ENCODE measurements at places on chromosomes 1 and 21.

GRCh38 chr1:35371506-35371905 lies 103.0 kb downstream of the ZMYM4 start:
- DNase-seq: no peak

DNA sequence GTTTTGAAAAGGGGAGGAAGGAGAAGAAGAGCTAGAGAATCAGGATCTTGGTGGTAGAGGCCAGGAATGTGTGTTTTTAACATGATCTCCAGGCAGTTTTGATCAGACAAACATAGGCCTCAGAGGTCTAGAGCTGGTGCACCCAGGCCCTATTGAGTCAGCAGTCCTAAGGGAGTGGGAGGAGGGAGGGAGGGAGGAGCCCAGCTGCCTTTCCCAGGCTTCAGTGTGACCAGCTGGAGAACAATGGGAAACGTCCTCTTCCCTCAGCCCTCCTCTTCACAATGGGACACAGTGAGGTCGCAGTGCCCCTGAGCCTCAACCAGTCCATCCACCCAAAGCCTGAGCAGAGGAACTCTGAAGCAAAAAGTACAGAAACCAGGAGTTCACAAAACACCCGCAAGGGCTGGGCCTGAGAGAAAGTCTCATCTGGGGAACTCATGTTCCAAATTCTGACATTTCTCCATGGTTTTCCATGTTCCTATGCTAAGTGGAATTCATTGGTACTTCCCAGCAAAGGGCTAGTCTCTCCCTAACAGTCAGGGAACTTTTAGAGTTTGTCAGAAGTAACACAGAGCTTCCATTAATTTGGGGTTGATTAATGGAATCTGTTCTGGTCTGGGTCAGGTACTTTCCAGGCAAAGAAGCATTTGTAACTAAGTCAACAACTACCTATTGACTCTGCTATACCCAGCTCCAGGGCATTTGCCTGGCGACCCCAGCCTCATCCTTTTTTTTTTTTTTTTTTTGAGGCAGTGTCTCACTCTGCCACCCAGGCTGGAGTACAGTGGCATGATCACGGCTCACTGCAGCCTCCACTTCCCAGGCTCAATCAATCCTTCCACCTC lies 37.5 kb downstream of the ELAPOR1 start:
- DNase-seq: peak; percentile 51

DNA sequence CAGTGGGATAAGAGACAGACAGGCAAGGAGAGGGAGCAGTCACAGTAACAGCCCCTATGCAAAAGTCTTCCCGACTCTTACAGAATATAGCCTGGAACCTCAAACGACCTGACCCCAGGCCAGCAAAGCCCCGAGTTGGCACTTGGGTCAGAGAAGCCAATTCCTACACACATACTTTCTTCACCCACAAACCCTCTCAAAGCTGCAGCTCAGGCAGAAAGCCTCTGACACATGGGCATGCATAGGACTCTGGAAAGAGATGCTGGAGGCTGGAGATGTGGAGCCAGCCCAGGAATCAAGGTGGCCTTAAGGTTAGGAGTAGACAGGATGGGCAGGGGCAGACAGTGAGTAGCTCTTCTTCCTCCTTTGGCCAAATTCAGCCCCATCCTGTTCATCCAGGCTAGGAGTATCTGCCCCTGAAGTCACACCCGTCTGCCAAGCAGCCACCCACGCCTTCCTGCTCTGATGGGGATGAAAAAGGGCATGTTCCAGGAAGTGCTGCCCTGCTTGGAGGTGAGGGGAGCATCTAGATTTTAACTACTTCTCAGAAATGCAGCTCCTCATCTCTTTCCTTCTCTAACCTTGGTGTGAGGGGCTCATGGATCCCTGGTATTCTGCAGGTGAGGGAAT lies 7.8 kb downstream of the SLC41A1 start:
- DNase-seq: no peak

- DNase-seq: peak; percentile 84
Observed at GRCh38 chr1:9659328-9659727, 7.8 kb downstream of the PIK3CD start.

- DNase-seq: no peak
Observed at GRCh38 chr1:92964998-92965397, 3.7 kb upstream of the DIPK1A start.

GRCh38 chr1:96772972-96773371 lies 51.4 kb downstream of the PTBP2 start:
- no peak for DNase-seq

DNA sequence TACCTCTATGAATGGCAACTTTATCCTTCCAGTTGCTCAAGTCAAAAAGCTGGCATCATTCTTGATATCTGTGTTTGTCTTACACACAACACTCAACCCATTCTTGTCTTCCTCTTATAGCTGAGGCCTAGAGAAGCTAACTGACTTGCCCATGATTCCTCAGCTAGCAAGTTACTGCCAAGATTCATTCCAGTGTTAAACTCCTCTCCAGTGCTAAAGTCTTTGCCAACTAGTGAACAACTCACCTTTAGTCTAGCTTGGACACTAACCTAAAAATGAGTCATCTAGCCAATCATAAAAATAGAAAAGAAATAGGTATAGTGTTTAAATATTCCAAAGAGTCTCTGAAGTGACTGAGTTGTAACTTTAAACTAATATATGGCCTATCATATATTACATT lies 45.6 kb upstream of the RGS2 start:
- peak; percentile 31 for DNase-seq

DNA sequence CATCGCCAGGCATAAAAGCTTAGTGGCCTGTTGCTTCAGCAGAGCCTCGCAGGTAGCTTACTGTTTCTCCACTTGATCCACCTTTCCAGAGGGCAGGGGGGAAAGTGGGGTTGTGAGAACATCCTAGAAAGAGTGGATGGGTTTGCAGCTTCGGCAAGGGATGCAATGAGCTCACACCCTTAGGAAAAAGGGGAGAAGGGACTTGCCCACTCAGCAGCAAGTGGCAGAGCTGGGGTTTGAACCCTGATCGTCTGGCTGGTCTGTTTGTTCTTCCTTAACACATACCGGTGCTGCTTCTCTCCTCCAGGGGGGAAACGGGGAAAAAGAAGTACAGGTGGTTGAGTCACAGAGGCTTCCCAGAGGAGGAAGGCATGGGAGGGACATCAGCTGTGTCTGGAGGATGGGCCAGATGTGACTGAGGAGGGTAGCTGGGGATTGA lies 1.0 kb downstream of the TMEM201 start:
- DNase-seq: peak; percentile 17

DNA sequence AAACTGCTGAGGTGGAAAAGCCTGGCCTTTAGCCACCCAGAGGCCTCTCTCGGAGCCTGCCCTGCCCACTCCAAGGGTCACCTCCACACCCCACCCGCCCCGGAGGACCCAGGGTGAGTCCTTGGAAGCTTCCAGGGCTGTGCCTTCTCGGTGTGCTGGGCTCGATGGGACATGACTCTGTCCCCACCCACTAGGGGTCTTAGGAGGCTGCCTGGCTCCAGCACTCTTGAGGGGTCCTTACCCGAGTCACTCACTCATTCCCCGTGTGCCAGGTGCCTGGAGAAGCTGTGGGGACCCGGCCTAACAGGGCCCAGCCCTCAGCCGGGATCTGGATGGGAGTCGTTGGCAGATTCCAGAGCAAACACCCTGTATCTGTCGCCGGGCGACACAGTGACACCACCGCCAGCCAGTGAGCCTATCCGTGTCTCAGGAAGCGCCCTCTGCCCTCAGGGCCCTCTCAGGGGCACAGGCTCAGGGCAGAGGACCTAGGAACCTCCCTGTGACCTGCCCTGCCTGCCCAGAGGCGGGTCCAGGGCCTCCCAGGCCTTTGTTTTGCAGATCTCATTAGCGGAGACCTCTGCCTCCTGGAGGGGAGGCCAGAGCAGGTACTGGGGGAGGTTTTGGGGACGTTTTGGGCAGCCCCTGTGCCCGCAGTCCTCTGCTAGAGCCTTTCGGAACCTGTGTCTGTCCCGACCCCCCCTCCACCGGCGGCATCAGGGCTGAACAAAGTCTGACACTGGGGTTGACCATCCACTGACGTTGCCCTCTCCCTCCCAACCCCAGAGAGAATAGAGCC lies 3.1 kb upstream of the PRKCZ start:
- DNase-seq: no peak

- peak; percentile 6 for DNase-seq
Observed at GRCh38 chr1:111441573-111442192, 7.4 kb downstream of the WDR77 start.

GRCh38 chr21:44926331-44927101 lies 5.8 kb upstream of the ITGB2 start:
- peak; percentile 65 for DNase-seq

DNA sequence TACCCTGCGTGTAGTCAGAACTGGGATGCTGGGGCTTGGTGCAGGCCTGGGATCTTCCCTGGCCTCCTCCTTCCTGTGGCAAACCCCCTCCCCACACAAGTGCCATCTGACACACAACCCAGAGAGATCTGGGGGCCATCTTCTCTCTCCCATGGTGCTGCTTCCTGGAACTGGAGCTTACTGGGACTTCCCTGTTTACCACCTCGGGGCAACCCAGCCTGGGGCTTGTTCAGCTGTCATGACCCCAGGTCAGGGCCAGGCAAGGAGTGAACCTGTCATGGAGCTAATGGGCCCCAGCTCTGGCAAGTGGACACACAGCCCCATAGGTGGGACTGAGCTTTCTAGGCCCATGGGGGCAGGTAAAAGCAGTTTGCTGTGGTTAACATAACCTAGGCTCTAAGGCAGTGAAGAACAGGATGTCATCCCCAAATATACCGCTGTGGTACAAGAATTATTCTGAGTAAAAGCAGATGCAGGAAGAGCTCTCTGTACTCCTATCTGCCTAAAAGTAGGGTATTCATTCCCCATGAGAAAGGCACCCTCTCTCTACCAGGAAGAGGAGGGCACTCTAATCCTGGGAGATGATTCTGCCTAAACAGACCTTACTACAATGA lies 2.4 kb downstream of the TRIM11 start:
- no peak for DNase-seq

GRCh38 chr1:44688760-44689446 lies 14.4 kb downstream of the ARMH1 start:
- DNase-seq: no peak

- DNase-seq: no peak
Observed at GRCh38 chr1:54009406-54009805, 8.6 kb downstream of the LDLRAD1 start.

DNA sequence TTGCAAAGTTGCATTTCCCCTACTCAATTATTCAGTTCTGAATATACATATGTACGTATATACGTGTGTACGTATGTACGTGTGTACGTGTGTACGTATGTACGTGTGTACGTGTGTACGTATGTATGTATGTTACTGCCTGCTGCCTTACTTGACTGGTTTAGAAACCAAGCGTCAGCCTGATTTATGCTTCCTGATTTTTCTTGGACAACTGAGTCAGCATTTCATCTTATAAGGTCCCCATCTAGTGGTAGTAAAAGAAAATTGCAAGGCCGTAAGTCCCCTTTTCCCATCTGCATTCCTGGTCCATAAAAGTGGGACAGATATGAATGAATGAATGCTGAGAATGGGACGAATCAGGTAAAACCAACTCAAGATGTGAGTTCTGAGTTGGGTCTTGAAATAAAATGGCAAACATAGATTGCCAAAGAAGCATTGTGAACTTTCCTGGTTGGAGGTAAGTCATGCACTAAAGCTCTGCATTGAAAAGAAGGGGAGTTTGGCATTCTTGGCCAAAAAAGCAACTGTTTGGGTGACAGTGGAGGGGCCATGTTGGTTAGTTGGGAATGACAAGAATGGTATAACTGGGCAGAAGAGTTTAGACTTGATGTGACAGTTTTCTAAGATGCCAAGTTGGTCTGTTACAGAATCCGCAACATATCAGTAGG lies 76.4 kb upstream of the DNAH14 start:
- peak; percentile 70 for DNase-seq

GRCh38 chr1:10084045-10084444 lies 51.3 kb downstream of the UBE4B start:
- no peak for DNase-seq

GRCh38 chr1:217911908-217912307 lies 280.8 kb downstream of the SPATA17 start:
- peak; percentile 5 for DNase-seq

- no peak for DNase-seq
Observed at GRCh38 chr1:21289700-21290545, at the start of gene ECE1. ECE1 (minus strand) TSS chr1:21290463; CDS start chr1:21290414, 49 bp downstream.

GRCh38 chr21:16047904-16048303 lies 318.1 kb downstream of the USP25 start:
- DNase-seq: peak; percentile 74

DNA sequence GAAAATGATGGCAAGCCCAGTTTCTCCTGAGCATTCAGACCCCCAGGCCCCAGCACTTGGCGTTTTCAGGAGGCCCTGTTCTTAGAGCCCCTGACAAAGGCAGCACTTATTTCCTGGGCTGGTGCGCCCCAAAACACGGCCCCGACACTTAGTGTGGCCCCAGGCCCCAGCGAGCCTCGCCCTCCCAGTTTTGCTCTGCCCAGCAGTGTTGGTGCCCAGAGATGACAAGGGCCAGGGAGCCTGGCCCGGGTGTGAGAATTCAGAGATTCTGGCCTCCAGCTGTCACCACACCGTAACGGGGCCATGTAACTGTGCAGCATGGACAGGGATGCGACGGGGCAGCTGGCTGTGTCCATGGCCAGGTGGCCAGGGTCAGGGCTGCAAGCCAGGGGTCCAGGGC lies 18.0 kb upstream of the ARHGEF16 start:
- DNase-seq: no peak

GRCh38 chr1:224592636-224593582 lies 23.2 kb upstream of the CNIH3 start:
- DNase-seq: peak; percentile 96

GRCh38 chr1:177809819-177810218 lies 160.0 kb downstream of the SEC16B start:
- DNase-seq: no peak

DNA sequence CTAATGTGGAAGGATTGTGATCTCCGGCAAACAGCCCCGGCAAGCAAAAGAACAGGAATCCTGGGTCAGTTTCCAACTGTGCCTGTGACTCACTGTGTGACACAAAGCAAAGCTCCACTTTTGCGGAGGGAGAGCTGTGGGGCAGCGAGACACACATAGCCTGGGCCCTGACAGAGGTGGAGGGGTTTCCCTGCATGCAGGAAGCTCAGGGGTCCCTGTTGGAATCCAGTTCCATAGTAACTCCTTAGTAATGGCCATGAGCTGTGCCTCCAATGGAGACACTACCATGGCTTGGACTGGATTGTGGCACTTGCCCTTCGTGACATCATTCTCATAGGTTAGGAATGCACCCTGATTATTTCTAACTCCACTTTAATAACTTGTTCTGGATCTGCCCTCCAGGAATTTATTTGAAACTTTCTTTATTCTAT lies 47.0 kb upstream of the ATF3 start:
- DNase-seq: peak; percentile 62

DNA sequence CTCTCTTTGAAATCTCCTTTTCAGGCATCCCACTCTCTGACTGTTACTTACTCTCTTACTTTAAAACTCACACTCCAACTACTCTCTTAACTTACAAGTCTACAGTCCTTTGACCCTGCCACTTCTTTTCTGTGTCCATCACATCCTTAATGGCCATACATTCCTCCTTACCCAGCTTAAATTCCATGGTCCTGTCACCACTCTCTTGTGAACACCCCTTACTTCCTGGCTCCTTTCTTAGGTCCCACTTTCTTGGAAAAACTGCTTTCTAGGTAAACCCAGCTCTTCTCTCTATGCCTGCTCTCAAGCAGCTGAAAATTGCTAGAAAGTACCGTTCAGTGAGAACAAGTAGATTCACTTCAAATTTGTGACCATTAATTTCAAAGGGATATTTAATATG lies 109.1 kb downstream of the OLFML2B start:
- DNase-seq: peak; percentile 18
